ENCODE measurements at places on chromosomes 7 and 10.

DNA sequence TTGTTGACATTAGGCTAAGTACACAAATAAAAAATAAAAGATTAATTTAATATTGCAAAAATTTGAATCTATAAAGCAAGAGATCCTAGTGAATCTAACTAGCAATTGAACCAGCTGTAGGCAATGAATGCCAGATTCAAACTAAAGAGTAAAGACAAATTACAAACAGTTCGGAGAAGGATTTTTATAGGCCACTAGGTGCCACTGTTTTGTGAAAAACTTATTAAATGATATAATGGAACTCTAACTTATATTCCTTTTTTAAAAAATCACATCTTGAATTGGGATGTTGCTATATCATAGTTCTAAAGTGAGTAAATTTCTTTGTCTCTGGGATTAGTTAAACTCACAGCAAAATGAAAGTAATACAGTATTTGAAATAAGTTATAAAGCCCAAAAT, 39.1 kb upstream of the GNAI1 start:
- no peak for DNase-seq

GRCh38 chr10:1160561-1161314, 104.6 kb downstream of the WDR37 start:
- DNase-seq: no peak

GRCh38 chr7:116957874-116958273, 4.6 kb downstream of the ST7 start:
- DNase-seq: no peak

DNA sequence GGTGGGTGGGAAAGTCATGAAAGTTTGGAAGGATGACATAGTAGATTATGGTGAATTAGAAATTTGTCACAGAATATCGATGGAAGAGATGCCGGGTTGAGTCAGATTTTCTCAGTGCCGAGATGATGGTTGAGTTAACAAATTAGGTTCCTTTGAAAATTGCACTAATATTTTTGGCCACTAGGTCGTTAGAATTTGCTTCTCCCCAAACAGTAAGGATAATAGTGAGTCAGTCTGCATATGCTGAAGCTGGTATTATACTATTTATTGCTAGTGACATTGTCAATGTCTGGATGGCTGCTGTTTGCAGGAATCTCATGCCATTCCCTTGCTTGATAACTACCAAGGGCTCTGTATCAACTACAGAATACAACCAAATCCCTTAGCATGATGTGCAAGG, 37.7 kb upstream of the MINDY3 start:
- no peak for DNase-seq

DNA sequence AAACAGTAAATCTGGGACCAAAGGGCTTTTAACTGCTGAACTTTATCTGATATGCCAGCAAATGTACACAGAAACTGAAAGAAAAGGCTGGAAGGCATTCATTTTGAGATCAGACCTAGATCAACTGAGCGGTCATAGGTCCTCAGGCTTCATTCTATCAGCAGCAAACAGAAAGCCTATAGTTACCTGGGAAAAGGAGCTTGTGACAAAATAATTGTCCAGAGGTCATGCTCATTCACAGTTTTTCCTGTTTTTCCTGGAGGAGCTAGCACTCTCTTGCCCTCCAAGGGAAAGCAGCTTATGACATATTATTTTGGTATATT, 320.2 kb downstream of the AHR start:
- no peak for DNase-seq

DNA sequence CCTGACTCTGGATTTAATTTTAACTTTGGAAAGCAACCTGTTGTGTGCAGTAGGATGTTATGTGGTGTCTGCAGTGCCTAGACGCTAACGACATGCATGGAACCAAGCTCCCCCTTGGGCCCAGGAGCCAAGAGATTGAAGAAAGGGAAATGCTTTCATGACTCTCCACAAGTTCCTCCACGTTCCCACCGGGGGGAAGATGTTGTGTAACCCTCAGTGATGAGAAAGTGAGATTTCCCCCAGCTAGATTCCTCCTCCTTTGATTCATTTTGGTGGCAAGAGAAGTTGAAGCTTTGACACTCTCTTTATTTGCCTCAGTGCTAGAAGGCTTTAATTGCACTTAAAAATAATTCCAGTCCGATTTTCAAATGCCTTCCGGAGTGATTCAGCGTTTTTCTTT, 157.9 kb upstream of the INSYN2A start:
- no peak for DNase-seq

DNA sequence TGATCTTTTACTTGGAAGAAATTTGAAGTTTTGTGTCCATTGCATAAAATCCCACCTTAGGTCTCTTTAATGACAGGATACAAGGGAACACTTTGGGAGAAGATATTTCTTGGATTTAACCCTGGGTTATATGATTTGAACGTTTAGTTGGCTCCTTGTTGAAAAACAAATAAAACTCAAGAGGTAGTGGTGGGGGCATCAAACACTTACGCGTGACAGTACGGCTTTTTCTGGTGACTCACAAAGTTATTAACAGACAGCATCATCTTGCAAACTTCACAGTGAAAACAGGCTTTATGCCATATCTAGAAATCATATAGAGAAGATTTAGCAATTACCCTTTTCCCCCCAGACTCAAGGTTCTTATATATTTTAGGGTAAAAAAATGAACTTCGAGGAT, 699 bp downstream of the NRAP start:
- DNase-seq: no peak

GRCh38 chr10:13882119-13882711, 295.4 kb downstream of the PRPF18 start:
- DNase-seq: no peak

DNA sequence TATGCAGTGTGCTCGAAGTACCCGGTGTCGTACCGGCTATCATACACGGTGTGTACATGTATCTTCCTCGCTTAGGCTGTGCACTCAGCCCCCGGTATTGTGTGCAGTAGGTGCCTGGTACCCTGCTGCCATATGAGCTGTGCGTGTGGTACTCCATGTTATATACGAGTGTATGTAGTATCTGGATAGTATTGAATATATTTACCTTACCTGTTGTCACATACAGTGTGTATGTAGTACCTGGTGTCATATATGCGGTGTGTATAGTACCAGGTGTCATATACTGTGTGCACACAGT, 1.2 kb downstream of the ZMYND11 start:
- no peak for DNase-seq

GRCh38 chr10:78935697-78936407, 132.9 kb upstream of the ZMIZ1 start:
- no peak for DNase-seq

DNA sequence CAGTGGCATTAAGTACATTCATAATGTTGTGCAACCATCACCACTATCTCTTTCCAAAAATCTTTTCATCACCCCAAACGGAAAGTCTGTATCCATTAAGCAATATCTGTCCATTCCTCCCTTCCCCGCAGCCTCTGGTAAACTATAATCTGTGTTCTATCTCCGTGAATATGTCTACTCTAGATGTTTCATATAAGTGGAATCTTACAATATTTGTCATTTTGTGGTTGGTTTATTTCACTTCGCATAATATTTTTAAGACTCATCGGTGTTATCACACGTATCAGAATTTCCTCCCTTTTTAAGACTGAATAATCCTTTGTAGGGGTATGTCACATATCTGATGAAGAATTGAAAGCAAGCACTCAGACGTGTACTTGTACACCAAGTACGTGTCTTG, 86.0 kb upstream of the FGFR2 start:
- DNase-seq: no peak

GRCh38 chr10:70487824-70488223, 9.3 kb downstream of the PALD1 start:
- no peak for DNase-seq
